ENCODE measurements at places on chromosomes 6 and 20. TPM values are rescaled to one million over a fixed set of nuclear protein-coding genes. Genes with fewer than 3 reads are reported as not detected.

SIRPB1 gene
- total RNA-seq = 4.1 TPM

KCNK5 gene
- total RNA-seq = not detected

CD109 gene
- total RNA-seq = 100 TPM

UBD gene
- total RNA-seq = 9.2 TPM

SNAP25 gene
- total RNA-seq = 0.34 TPM

TGM2 gene
- 448 TPM for total RNA-seq

CST2 gene
- total RNA-seq = not detected

PTCHD4 gene
- 8.0 TPM for total RNA-seq

PHACTR3 gene
- not detected for total RNA-seq

ADIG gene
- total RNA-seq = not detected

PLCG1 gene
- 261 TPM for total RNA-seq

FOXC1 gene
- 7.9 TPM for total RNA-seq

LIME1 gene
- total RNA-seq = 10.8 TPM

MCHR2 gene
- total RNA-seq = not detected

UST gene
- total RNA-seq = 2.0 TPM

EMILIN3 gene
- 0.15 TPM for total RNA-seq

KIAA1755 gene
- total RNA-seq = 6.0 TPM

GSTA2 gene
- not detected for total RNA-seq

FNDC1 gene
- not detected for total RNA-seq
